Astrocyte (in vitro differentiated cells and primary cell): ENCODE measurements at places on chromosomes 3 and 15. TPM values are rescaled to one million over a fixed set of nuclear protein-coding genes. Genes with fewer than 3 reads are reported as not detected.

MKRN2OS gene
- total RNA-seq, result 0.25 TPM in 1 of 2 replicates, not detected in the other

SLC28A2 gene
- total RNA-seq, result not detected in 2 replicates

DNA sequence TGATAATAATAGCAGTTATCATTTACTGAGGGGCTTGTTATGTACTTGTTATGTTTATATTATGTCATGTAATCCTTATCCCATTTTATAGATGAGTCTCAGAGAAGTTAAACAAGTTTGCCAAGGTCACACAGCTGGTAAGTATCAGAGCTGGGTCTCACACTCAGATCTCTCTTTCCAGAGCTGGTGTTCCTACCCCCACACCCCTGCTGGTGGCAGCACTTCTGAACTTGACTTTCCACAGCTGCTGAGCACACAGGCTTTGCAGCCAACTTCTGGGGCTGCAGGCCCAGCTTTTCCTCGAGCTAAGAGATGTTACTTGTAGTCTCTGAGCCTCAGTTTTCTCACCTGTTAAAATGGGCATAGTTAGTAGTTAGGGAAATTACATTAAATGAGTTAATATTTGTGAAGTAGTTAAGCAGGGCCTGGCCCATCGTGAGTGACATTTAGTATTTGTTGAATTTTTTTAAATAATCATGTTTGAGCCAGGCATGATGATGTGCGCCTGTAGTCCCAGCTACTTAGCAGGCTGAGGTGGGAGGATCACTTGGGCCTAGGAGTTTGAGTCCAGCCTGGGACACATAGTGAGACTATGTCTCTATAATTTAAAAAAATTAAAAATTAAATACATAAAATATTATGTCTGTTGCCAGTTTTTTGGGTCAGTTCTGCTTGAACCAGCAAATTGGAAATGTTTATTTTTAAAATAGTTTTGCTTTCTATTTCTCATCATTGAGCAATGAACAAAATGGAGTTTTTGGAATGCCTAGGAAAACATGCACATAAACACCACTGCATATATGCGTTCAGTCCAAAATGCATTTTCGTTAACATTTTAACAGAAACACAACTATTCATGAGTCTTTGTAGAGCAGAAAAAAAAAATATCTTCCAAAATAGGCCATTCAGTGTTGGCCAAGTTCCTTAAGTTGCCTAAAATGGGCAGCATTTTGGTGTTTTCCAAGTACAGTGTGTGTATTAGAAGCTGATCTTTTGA, 87.3 kb downstream of the SMAD6 start:
- DNase-seq, result peak; percentile 40

DNA sequence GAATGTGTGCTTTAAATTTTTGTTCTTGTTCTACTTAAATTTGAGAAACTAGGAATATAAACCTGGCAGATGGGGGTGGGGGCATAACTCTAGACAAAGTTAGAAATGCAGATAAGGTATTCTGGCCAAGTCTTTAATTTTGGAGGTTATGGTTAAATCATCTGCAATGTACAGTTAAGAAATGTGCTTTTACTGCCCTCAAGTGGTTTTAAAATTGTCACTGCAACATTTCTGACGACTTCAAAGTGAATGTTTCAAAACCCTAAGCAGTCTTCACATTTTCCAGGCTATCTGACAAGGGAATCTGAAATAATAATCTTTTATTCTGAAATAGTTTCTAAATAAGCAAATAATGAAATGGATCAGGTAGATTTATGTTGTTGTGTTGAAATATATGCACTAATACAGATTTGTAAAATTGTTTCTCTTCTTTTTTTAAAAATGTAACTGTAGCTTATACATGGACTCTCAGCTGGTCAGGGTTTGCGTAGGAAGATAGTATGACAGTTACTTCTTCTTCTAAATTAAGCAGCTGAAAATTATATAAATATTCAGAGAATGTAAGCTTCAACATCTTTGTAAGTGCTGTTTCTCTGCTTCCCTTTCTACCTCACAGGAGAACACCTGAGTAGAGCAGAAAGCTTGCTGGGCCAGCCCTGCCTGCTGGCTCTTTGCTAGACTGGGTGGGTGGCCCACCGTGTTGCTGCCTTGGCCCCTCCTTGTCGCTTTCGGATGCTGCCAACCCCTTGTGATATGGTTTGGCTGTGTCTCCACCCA, 45.0 kb downstream of the SUCNR1 start:
- DNase-seq, result peak; percentile 52

DNA sequence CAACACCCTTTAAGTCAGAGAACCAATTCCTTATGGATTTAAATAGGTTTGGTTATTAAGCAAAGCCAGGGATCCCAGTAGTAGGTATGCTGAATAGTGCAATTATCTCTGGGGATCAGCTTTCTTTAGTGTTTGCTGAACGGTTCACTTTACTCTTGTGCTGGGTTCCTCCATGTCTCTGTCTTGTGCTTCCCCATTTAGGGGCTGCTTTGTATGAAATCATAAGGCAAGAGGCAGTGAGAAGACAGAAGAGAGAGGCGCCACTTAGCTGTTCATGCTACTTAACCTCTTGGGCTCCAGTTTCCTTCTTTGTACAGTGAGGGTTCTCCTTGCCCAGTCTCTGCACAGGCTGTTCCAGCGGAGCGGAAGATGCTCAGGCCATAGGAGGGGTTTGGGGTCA, 3.5 kb downstream of the ST6GAL1 start:
- no peak for DNase-seq

- DNase-seq, result no peak
These were observed 178.3 kb downstream of the CNTN3 start for GRCh38 chr3:74436184-74436583.

DNA sequence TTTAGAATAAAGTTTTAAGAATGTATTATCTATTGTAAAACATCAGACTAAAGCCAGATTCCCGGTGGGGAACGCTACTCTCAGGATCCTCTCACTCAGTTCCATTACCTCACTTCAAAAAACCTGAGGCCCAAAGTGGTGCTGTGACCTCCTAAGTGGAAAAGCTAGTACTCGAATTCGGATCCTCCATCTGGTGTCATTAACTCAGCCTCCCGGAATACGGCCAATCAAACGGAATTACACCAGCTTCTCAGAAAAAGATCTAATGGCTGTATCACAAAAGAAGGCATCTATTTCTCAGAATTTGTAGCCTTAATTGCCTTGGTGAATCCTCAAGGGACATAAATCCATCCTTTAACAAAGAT, 627 bp downstream of the ACAD11 start:
- no peak for DNase-seq

GRCh38 chr3:123610331-123610730, 25.5 kb upstream of the HACD2 start:
- no peak for DNase-seq

GRCh38 chr3:11705049-11705448, 61.3 kb upstream of the VGLL4 start:
- peak; percentile 41 for DNase-seq

- peak; percentile 30 for DNase-seq
These were observed 97.3 kb upstream of the THRB start for GRCh38 chr3:24591661-24592555.
